ENCODE measurements at places on chromosomes 7 and 10. TPM values are rescaled to one million over a fixed set of nuclear protein-coding genes. Genes with fewer than 3 reads are reported as not detected.

DNA sequence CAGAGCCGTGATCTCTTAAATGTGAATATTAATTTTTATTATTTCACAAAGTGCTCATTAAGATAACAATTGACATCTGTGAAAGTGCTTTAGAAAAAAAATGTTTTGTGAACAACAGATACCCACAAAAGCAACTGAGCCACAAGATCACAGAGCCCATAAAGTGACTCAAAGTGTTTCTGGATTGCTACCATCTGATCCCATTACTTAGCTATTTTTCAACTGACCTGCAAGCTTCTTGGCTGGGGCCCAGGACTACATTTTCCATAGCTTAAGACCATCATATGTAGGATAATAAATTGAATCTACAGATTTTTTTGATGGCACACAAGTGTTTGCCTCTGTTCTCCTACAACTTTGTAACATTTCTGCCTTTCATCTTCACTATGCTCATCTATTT lies 674.4 kb downstream of the PHTF2 start:
- no peak for DNase-seq

DNA sequence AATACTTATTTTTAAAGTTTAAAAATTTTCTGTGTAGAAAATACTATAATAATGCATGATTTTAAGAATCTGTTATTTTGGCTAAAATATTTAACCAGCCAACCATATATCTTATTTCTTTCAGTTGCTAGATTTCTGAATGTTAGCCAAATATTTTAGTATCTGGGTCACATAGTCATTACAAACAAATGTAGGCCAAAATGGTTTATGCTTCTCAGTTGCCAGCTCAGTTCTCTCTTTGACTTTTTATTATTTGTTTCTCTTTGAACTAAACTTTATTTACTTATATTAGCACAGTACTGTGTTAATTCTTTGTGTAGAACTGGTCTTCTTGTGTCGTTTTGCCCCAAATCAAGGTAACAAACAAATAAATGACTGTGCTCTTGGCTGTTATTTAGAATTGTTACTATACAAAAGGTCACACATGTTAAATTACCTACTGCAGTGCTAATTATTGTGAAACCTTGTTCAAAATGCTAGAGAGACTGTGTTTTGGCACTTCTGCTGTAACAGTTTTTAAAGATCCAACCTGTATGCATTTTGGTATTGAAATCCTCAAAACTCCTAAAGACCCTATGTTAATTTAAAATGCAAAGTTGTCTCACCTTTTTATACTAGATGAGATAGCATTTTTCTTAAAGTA lies 39.8 kb downstream of the ZEB1 start:
- DNase-seq: no peak

- DNase-seq: peak; percentile 51
Observed at GRCh38 chr10:16835228-16835627, 18.0 kb upstream of the RSU1 start.

The AASS gene
- total RNA-seq: 3.0 TPM

GRCh38 chr7:42103456-42103855 lies 133.6 kb downstream of the GLI3 start:
- no peak for DNase-seq

- DNase-seq: no peak
Observed at GRCh38 chr7:28629216-28629842, 217.0 kb downstream of the CREB5 start.

The GTF2I gene
- total RNA-seq: 144 TPM

DNA sequence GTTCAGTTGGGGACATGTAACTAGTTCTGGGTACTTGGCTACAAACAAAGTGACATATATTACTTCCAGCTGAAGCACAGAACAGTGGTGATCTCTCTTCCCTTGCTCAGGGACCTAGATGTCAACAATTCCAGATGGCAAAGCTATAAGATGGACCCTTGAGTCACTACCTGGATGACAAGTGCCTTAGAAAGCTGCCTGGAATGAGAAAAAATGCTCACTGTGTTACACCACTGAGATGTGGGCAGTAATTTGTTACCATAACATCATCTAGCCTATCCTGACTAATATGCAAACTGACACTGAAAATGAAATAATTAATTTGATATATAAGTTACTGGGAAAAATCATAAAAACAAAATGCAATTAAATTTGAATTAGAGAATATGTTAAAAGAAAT lies 16.4 kb upstream of the CTTNBP2 start:
- no peak for DNase-seq

The ZNF239 gene
- 6.2 TPM for total RNA-seq

DNA sequence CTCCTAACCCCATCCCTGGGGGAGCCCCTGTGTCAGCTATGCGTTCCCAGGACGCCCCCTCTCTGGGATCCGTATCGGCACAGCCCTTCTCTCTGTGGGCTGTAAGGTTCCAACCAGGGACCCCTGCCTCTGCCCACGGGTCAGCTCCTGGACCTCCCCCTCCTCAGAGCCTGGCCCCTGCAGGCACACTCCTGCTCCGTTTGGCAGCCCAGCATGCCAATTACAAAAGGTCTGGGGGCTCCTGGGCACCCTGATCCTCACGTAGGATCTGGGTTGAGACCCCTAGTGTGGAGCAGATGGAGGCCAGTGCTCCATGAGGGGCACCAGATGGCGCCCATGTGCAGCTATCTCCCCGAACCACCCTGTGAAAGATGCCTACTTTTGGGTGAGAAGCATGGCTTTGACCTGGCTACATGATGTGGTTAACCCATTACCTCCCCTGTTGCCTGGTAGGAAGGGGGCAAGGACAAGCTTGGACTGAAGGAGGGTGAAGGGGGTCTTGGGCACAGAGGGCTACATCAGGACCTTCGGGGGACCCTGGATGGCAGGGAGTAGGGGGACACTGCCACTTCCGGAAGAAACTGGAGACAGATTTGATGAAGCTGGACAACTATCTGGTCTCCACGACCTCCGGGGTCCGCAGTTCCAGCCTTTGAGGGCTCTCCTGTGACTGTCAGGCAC lies 9.0 kb downstream of the TACR2 start:
- no peak for DNase-seq

GRCh38 chr7:47314728-47315607 lies 266.9 kb downstream of the TNS3 start:
- DNase-seq: no peak

The GJD4 gene
- 0.20 TPM for total RNA-seq

GRCh38 chr7:158812684-158813083 lies 16.6 kb downstream of the ESYT2 start:
- DNase-seq: peak; percentile 87

The CTAGE4 gene
- total RNA-seq: 5.4 TPM

DNA sequence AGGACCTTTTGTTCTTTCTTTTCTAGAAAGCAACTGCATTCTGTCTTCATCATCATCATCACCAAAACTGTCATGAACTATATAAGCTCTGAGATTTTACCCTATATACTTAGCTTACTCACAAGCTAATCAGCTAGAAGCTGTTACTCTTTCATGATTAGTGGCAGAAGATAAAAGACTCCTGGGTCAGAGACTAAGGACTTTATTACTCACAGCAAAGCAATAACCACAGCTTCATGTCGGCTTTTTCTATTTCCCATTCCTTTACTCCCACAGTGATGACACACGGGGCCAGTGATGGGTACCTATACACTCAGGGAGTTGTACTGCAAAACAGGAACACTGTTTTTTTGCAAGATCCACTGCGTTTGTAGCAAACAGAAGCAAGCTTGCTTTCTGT lies 8.4 kb upstream of the C10orf88 start:
- no peak for DNase-seq

The UPK3B gene
- total RNA-seq: 2.7 TPM

The ITGA8 gene
- not detected for total RNA-seq

The TLX1 gene
- not detected for total RNA-seq

The SFMBT2 gene
- total RNA-seq: 22.3 TPM

GRCh38 chr10:35705051-35705450 lies 63.0 kb upstream of the FZD8 start:
- DNase-seq: no peak

The GLUD1 gene
- total RNA-seq: 83.8 TPM

GRCh38 chr10:69500864-69501468 lies 49.7 kb downstream of the TSPAN15 start:
- no peak for DNase-seq

The COMTD1 gene
- total RNA-seq: 12.7 TPM

The GAD2 gene
- total RNA-seq: not detected
